ENCODE measurements at places on chromosomes 1 and 21. TPM values are rescaled to one million over a fixed set of nuclear protein-coding genes. Genes with fewer than 3 reads are reported as not detected.
A peak's percentile ranks its signal among the peaks of the same experiment; 100 is the strongest.

GRCh38 chr1:149885339-149886120, 13.8 kb upstream of the BOLA1 start:
- H3K36me3 ChIP-seq, result no peaks in the 10 kb centered on the region
- no peak overlapping the region for H3K4me3 ChIP-seq
- peak; percentile 82 for DNase-seq
- peaks cover 10% of the 10 kb centered on the region for H3K4me1 ChIP-seq

DNA sequence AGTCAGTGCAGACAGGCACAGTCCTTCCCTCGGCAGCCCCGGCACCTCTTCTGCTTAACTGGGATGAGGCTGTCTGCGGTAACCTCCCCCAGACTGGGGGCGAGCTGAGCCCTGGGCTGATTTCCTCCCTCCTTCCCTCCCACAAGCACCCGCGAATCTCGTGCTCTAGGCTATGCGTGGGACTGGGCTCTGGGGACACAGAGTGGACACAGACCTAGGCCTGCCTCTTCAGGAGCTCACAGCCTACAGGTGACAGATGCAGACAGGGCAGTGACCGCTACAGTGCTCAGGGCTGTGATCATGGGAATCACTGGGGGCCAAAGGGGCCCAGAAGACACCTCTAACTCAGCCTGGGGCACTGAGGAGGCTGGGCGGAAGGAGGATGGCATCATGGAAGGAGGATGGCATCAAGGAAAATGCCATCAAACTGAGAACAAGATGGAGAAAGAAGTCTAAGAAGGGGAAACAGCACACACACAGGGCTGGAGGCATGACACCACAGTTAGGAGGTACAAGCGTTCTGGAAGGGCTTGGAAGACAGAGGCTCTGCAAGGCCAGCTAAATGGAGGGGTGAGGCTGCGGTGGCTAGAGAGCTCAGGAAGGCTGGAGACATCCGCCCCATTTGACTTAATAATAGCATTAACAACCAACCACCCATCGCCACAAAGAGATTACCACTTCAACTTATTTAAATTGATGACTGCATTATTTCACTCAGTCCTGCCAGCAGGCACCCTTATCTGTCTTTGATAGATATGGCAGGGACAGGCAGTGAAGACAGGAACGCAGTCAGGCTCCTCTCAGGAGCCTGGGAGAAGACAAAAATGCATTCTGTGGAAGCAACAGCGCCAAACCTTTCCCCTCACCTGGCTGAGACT, 4.2 kb downstream of the TTC39A start:
- peaks cover 5% of the 10 kb centered on the region for H3K4me1 ChIP-seq
- H3K27me3 ChIP-seq, result peaks cover 25% of the 10 kb centered on the region
- H3K4me3 ChIP-seq, result no peak overlapping the region
- no peak overlapping the region for H3K27ac ChIP-seq
- H3K36me3 ChIP-seq, result peaks cover under 1% of the 10 kb centered on the region

DNA sequence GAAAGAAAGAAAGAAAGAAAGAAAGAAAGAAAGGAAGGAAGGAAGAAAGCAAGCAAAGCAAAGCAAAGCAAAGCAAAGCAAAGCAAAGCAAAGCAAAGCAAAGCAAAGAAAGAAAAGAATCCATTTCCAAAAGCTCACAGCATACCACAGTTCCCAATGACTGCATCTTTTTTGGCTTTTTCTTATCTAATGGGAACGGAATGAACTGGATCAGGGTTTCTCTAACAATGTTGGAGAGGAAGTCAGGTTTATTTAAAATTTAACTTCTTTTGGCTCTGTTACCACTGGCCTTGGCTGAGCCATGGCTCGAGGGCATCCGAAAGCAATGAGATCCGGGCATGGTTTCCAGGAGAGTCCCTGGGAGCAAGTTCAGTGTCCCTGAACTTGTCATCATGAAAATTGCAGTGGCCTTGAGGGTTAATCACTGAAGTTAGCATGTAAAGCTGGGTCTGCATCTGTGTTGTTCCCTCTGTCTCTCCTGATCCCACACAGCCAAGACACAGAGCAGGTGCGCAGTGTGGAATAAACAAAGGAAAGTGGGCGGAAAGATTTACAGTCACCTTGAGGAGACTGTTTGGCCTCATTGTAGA, 34.6 kb upstream of the CTPS1 start:
- peaks cover 5% of the 10 kb centered on the region for H3K4me1 ChIP-seq
- no peak overlapping the region for H3K4me3 ChIP-seq

DNA sequence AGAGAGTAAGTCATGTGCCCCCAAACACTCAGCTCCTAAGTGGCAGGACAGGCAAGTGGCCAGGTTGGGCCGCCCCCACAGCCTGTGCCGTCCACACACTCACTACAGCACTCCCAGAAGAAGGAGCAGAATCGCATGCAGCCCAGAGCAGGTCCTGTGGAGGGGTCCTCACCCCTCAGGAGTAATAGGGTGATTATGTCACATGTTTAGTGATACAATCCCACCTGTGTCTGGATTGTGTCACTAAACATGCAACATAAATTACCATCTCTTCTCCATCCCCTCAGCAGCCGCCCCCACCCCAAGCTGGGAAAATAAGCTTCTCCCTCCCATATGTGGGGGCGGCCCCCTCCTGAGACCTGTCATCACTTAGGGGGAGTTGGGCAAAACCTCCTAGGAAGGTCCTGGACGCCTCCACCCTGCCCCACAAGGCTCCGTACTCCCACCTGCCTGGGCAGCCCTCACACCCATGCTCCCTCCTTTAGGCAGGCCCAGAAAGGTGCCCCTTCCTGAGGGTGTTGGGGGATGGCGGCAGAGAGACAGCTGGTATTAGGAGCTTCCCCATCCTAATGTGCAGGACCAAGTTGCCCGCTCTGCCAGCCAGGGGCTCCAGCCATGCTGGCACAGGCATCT, 56.9 kb downstream of the STUM start:
- no peaks in the 10 kb centered on the region for H3K4me1 ChIP-seq
- H3K36me3 ChIP-seq, result no peaks in the 10 kb centered on the region
- no peak for DNase-seq
- no peak overlapping the region for H3K27ac ChIP-seq
- H3K4me3 ChIP-seq, result no peak overlapping the region

DNA sequence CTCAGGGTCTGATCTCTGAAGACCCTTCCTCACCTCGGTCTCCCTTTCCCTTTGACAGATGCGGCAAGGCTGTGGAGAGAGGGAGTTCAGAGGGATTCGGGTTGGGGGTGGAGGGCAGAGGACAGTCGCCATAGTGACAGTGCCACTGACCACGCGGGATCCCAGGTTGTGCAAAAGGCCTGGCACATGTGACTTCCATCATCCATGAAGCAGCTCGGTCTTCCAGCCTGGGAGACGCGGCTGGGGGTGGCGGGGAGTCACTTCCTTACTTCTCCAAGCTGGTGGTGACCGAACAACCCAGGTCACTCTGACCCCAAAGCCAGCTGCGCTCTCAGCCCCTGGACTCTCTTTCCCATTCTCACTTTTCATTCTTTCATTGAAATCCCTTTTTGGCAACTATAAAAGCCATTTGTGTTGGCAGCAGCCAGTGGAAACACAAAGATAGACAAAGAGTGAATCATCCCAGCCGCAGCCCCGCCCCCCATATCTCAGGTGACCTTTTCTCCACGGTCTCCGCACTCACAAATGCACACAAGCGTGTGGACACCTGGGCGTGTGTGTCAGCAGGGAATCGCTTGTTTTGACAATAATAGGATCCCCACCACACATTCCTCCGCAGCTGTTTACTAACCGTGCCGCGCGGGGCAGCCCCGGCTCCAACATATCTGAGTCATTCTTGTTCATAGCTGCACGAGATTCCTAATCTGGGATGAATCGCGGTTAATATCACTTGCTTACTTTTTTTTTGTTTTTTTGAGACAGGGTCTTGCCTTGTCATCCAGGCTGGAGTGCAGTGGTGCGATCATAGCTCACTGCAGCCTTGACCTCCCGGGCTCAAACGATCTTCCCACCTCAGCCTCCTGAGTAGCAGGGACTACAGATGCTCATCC, 68.3 kb downstream of the DHRS3 start:
- no peaks in the 10 kb centered on the region for H3K27me3 ChIP-seq
- no peak for DNase-seq
- H3K4me1 ChIP-seq, result peaks cover 13% of the 10 kb centered on the region
- H3K36me3 ChIP-seq, result no peaks in the 10 kb centered on the region

GRCh38 chr21:15839601-15840000, 109.8 kb downstream of the USP25 start:
- H3K36me3 ChIP-seq, result no peaks in the 10 kb centered on the region
- DNase-seq, result no peak
- no peak overlapping the region for H3K27ac ChIP-seq
- H3K4me3 ChIP-seq, result no peak overlapping the region

DNA sequence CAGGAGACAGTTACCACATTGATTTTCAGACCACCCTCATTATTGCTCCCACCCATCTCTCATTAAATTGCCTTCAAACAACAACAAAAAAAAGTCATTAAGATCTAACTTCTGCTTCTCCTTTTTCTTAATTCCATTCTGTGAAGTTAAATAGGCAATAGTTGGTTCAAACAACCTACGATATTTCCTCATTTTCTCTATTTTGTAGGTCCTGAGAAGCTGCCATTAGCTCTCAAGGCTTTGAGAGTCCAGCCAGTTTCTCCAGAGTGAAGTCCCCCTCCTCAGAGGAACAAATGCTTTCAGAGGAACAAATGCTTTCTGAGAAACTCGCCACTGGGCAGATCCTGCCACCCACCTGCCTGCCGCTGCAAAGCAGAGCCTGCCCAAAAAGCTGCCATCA, 125.6 kb downstream of the ETS2 start:
- no peak for DNase-seq
- no peak overlapping the region for H3K27ac ChIP-seq
- peaks cover 4% of the 10 kb centered on the region for H3K27me3 ChIP-seq
- no peak overlapping the region for H3K4me3 ChIP-seq
- no peaks in the 10 kb centered on the region for H3K4me1 ChIP-seq

GRCh38 chr1:206430031-206430983, 40.0 kb upstream of the IKBKE start:
- H3K27ac ChIP-seq, result no peak overlapping the region
- H3K36me3 ChIP-seq, result peaks cover 11% of the 10 kb centered on the region
- H3K4me1 ChIP-seq, result no peaks in the 10 kb centered on the region
- H3K27me3 ChIP-seq, result no peaks in the 10 kb centered on the region
- DNase-seq, result no peak

- no peak overlapping the region for H3K27ac ChIP-seq
- H3K27me3 ChIP-seq, result no peaks in the 10 kb centered on the region
- H3K36me3 ChIP-seq, result no peaks in the 10 kb centered on the region
- no peak for DNase-seq
- H3K4me3 ChIP-seq, result no peak overlapping the region
- no peaks in the 10 kb centered on the region for H3K4me1 ChIP-seq
Measured at GRCh38 chr1:61626816-61627215, 98.1 kb downstream of the TM2D1 start.

DNA sequence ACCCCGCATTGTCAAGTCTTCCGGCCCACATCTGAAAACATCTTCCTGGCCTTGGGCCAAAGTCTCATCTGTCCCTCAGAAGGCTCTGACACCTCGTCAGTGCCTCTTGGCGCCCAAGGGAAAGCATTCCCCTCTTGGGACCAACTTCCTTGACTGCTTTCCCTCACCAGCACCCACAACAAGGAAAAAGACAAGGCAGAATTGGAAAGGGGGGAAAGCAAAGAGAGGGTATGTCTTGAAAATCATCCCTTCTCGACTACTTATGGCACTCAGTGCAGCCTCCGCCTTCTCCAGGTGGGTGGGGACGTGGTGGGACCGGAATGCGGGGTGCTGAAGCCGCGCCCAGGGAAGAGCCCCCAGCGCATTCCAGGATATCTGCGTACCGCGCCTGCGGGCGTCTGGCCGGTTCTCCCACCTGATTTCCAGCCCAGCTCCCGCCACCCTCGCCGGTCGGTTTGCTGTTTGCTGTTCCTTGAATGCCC, 554 bp upstream of the SLC39A1 start:
- peaks cover 24% of the 10 kb centered on the region for H3K36me3 ChIP-seq
- peak overlapping the region; percentile 87 for H3K27ac ChIP-seq

DNA sequence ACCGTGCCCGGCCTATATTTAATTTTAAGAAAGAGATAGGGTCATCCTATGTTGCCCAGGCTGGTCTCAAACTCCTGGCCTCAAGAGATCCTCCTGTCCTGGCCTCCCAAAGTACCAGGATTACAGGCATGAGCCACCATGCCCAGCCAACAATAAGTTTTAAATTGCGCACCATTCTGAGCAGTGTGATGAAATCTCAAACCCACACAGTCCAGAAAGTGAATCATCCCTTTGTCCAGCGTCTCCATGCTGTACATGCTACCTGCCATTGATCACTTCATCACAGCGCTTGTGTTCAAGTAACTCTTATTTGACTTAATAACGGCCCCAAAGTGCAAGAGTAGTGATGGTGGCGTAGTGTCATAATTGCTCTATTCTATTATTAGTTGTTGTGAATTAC, 75.4 kb downstream of the APP start:
- H3K36me3 ChIP-seq, result peaks cover 2% of the 10 kb centered on the region
- H3K27ac ChIP-seq, result no peak overlapping the region
- no peaks in the 10 kb centered on the region for H3K27me3 ChIP-seq

GRCh38 chr1:43058545-43059360, 100.1 kb upstream of the SLC2A1 start:
- H3K27ac ChIP-seq, result peak overlapping the region; percentile 25
- peaks cover 2% of the 10 kb centered on the region for H3K36me3 ChIP-seq
- peaks cover 20% of the 10 kb centered on the region for H3K4me1 ChIP-seq
- DNase-seq, result peak; percentile 22
- peak overlapping the region; percentile 45 for H3K4me3 ChIP-seq

DNA sequence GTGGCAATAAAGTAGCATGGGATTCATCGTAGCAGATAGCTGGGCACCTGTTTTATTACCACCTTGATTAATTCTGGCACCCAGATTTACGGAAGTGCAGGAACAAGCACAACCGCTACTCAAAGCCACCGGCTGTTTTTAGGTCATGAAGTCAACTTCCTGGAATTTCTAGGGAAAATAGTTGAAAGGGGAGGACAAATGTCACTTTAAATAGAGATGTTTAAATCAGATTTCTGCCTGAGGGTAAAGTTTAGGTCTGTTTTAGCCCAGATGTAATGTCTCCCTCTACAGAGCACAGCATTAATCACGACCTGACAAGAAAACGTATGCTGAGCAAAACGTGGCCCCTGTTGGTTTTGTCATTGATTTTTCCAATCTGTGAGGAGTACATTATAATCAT, 8.0 kb downstream of the ADGRL2 start:
- no peak overlapping the region for H3K4me3 ChIP-seq
- H3K27me3 ChIP-seq, result peaks cover 29% of the 10 kb centered on the region
- H3K4me1 ChIP-seq, result no peaks in the 10 kb centered on the region
- no peak for DNase-seq
- no peaks in the 10 kb centered on the region for H3K36me3 ChIP-seq
- no peak overlapping the region for H3K27ac ChIP-seq

GRCh38 chr1:45924736-45925135, 121.3 kb downstream of the MAST2 start:
- no peak for DNase-seq
- no peak overlapping the region for H3K4me3 ChIP-seq
- peaks cover 9% of the 10 kb centered on the region for H3K4me1 ChIP-seq

- H3K4me3 ChIP-seq, result no peak overlapping the region
- no peak overlapping the region for H3K27ac ChIP-seq
- no peaks in the 10 kb centered on the region for H3K27me3 ChIP-seq
- DNase-seq, result no peak
- no peaks in the 10 kb centered on the region for H3K4me1 ChIP-seq
Measured at GRCh38 chr1:2927393-2928360, 93.6 kb upstream of the ACTRT2 start.

- H3K4me3 ChIP-seq, result no peak overlapping the region
- no peaks in the 10 kb centered on the region for H3K27me3 ChIP-seq
- no peak overlapping the region for H3K27ac ChIP-seq
- DNase-seq, result peak; percentile 53
- H3K36me3 ChIP-seq, result no peaks in the 10 kb centered on the region
Measured at GRCh38 chr1:42730988-42731387, 9.0 kb downstream of the CLDN19 start.

GJA9 gene
- not detected for total RNA-seq

DNAI4 gene
- total RNA-seq, result 1.2 TPM

CFHR1 gene
- total RNA-seq, result not detected

IL20 gene
- not detected for total RNA-seq

ELOVL1 gene
- total RNA-seq, result 66.9 TPM

All from activated naive CD8-positive, alpha-beta T cell treated with anti-CD3 and anti-CD28 coated beads for 36 hours (primary cell).